Stimulated activated CD8-positive, alpha-beta memory T cell treated with anti-CD3 and anti-CD28 coated beads, Interleukin-4, amount 100 ng/mL, for 4 hours (primary cell): ENCODE measurements at places on chromosomes 11 and 22.

GRCh38 chr11:75549370-75549958, 12.6 kb upstream of the SERPINH1 start:
- no peak for DNase-seq

GRCh38 chr11:100635194-100635593, 51.9 kb upstream of the ARHGAP42 start:
- DNase-seq: no peak

- DNase-seq: no peak
Observed at GRCh38 chr11:95977534-95978174, 53.7 kb upstream of the MTMR2 start.

GRCh38 chr11:34859496-34859895, 56.7 kb downstream of the APIP start:
- no peak for DNase-seq

DNA sequence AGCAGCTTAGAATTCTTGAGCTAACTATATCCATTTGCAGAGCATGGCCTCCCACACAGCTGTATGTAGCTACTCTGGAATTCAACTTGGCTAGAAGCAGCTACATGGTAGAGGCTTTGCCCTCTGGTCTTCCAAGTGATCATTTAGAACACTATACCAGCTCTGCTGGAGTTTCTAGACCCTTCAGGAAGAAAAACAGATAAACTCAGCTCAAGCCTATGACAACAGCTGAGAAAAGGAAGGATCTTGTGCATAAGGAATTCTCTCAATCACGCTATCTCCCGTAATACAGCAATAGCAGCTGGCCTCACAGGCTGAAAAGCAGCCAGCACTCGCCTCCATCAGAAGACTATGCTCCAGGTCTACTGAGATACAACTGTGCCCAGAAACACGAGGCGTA, 50.6 kb upstream of the APOA1 start:
- no peak for DNase-seq
